ENCODE measurements at places on chromosomes 16 and 17.

DNA sequence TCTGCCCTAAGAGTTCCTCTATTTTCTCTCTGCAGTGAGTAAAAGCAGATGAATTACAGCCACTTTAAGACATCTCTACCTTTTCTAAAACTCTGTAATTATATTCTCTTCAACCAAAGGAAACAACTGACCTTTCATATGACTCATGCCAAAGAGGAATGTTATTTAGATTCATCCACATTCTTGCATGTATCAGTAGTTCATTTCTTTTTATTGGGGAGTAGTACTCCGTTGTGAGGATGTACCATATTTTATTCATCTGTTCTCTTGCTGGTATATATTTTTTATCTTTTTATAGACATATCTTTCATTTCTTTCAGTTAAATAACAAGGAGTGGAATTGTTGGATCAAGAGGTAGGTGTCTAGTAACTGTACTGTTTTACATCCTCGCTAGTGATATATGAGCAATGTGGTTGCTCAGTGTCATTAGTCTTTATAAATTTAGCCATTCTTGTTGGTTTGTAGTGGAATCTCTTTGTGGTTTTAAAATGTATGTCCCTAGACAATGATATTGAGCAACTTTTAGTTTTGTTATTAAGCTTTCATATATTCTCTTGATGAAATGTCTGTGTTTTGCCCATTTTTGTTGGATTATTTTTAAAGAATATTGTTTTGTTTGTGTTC lies 7.8 kb upstream of the MYH8 start:
- DNase-seq, result no peak

- no peak for DNase-seq
Observed at GRCh38 chr17:1095090-1095852, 84.5 kb downstream of the ABR start.

DNA sequence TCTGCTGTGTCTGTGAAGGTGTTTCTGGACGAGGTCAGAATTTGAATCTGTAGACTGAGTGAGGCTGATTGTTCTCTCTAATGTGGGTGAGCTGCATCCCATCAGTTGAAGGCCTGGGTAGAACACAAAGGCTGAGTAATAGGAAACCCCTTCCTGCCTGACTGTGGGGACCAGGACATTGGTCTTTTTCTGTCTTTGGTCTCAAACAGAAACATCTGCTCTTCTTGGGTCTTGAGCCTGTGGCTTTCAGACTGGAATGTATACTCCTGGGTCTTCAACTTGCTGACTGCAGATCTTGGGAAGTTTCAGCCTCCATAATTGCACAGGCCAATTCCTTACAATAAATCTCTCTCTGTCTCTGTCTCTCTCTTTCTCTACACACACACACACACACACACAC lies 19.6 kb upstream of the LRRC75A start:
- DNase-seq, result no peak

- no peak for DNase-seq
Observed at GRCh38 chr16:26981266-26981938, 85.3 kb upstream of the C16orf82 start.

- no peak for DNase-seq
Observed at GRCh38 chr17:43547659-43548256, 1.6 kb upstream of the ETV4 start.

DNA sequence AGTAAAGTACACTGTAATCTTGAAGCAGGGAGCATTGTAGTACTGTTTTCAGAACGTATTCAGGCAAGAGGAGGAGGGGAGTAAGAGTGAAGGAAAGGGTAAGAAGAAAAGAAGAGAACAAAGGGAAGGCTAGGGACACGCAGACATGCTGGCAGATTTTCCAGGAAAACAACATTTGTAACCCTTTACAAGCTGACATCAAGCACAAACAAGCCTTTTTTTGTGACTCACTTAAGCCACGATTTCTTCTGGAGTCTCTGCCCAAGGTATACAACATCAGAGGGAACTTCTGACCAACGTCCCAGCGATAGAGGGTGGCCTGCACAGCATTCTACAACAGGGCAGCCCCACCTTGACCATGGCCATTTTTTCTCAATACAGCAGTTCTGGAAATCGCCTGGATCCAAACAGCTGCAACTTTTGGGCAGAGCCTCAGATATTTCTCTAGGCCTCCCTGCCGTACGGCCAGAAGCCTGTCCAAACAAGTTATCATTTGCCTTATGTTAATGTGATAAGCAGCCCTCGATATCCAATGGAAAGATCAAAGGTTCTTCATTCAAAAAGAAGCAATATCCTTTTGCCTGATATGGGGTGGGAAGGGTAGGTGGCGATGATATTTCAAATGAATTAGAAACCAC lies 247.3 kb downstream of the ZFHX3 start:
- no peak for DNase-seq

GRCh38 chr17:54972406-54973138 lies 4.0 kb downstream of the STXBP4 start:
- no peak for DNase-seq

- peak; percentile 73 for DNase-seq
Observed at GRCh38 chr17:28744104-28744971, 527 bp downstream of the TRAF4 start.

GRCh38 chr16:75532142-75532765 lies 3.7 kb downstream of the CHST5 start:
- no peak for DNase-seq

DNA sequence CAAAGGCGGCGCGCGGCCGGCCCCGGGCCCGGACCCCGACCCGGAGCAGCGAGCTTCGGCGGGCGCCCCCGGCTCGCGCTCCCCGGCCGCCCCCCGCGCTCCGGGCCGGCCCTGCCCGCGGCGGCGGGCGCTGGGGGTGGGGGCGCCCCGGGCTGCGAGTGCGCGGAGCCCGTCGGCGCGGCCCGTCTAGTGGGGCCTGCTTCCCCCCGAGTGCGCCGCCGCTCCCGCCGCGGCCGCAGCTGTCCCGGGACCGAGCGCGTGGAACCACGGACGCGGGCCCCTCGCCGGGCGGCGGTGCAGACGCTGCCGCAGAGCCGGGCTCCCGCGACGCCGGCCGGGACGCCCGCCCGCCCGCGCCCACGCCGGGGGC lies 308 bp downstream of the ADCY9 start:
- no peak for DNase-seq

DNA sequence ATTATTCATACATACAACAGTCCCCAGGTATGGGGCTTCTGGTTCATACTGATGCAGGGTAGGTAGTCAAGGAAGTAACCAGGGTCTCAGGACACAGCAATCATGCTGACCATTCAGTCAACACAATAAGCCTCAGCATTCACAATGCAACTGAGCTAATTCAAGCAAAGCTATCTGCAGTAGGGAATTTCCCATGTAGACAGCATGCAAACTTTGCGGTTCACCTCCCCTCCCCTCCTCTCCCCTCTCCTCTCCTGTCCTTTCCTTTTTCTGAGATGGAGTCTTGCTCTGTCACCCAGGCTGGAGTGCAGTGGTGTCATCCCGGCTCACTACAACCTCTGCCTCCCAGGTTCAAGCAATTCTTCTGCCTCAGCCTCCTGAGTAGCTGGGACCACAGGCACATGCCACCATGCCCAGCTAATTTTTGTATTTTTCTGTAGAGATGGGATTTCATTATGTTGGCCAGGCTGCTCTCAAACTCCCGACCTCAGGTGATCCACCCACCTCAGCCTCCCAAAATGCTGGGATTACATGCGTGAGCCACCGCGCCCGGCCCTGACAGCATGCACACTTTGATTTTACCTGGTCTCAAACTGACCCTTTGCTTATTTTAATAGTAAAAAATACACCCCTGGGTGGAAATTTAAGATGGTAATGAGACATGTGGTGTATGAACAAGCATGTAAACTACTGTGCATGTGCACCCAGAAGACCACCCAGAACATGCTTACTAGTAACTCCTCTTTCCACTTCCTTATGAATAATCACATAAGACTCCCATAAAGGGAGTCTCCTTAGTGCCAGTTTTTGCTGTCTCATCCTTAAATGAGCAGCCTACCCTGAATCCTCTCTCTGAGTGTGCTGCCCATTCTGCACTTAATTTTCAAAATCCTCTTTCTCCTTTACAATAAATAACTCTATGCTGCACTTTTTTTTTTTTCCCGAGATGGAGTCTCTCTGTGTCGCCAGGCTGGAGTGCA lies 9.3 kb upstream of the RNF135 start:
- no peak for DNase-seq

GRCh38 chr17:10053782-10054540 lies 144.4 kb downstream of the GAS7 start:
- no peak for DNase-seq

DNA sequence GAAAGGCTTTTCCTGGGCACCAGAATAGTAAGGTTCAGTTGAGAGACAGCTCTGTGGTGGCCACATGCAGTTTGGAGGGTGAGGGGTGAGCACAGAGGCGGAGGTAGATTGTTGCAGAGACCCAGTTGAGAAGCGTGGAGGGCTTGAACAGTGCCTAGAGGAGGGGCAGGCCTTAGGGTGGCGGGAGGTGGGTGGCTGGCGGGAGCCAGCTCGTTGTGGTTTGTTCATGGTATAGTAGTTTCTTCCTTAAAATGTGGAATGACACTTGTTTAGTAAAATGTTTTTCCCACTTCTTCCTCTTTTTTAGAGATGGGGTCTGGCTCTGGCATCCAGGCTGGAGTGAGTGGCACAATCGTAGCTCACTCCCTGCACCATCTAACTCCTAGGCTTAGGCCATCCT lies 14.2 kb downstream of the USP10 start:
- no peak for DNase-seq

DNA sequence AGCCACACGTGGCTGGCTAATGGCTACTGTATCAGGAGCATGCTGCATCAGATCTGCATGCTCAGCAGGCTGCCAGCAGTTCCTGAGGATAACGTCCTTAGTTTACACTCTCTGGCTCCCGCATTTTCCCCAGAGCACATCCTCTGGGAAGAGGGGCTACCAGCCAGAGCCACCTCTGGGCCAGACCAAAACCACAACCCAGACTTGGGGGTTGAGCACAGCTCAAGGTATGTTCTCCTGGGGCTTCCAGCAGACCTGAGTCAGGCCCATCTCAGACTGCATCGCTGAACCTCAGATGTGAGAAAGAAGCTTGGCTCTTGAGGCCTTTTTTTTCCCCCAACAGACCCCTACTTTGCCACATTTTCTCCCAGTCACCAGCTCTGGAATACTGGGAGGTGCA lies 23.7 kb upstream of the WSCD1 start:
- no peak for DNase-seq

DNA sequence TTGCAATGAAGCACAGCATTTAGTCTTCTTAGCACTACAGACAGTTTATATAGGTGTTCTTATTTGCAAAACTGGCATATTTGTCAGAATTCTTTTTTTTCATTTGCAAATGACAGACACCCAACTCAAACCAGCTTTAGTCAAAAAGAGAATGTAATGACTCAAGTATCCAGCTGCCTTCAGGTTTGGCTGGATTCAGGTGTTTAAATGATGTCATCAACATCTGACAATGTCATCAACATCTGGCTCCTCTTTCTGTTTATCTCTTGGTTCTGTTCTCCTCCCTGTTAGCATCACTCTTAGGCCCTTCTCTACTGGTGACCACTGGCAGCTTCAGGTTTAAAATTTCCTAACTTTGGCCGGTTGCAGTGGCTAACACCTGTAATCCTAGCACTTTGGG lies 18.9 kb downstream of the TMC5 start:
- no peak for DNase-seq

Data from activated CD4-positive, alpha-beta T cell treated with anti-CD3 and anti-CD28 coated beads, Interleukin-2, amount 50 U/mL, for 48 hours (primary cell).